Pancreas (tissue), 10 donors: ENCODE measurements at places on chromosomes 4 and X. TPM values are rescaled to one million over a fixed set of nuclear protein-coding genes. Genes with fewer than 3 reads are reported as not detected.

GRCh38 chr4:115865736-115866135 lies 752.3 kb upstream of the NDST4 start:
- DNase-seq: no peak
- no peak overlapping the region for H3K27ac ChIP-seq
- no peaks in the 10 kb centered on the region for H3K36me3 ChIP-seq
- no peak overlapping the region for H3K4me3 ChIP-seq

GRCh38 chrX:100611951-100612350 lies 24.7 kb downstream of the TSPAN6 start:
- H3K36me3 ChIP-seq: no peaks in the 10 kb centered on the region
- no peak overlapping the region for H3K27ac ChIP-seq
- H3K4me3 ChIP-seq: no peak overlapping the region
- DNase-seq: no peak

DNA sequence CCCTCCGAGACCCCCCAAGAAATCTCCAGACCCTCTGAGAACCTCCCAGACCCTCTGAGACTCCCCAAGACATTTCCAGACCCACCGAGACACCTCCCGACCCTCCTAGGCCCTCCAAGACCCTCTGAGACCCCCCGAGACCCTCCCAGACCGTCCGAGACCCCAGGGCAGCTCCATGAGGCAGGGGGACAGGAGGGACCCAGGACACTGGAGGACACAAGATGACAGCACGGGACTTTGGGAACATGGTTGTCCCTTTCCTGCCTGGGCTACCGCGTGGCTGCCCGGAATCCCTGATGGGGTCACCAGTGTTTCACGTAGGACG lies 10.3 kb downstream of the CTBP1 start:
- DNase-seq: no peak
- no peak overlapping the region for H3K4me3 ChIP-seq

GRCh38 chr4:112823606-112824005 lies 186.7 kb downstream of the LARP7 start:
- H3K4me1 ChIP-seq: no peaks in the 10 kb centered on the region
- DNase-seq: no peak
- H3K36me3 ChIP-seq: no peaks in the 10 kb centered on the region
- no peaks in the 10 kb centered on the region for H3K27me3 ChIP-seq
- no peak overlapping the region for H3K4me3 ChIP-seq

The ADH1A gene
- 1.3 TPM for total RNA-seq
